ENCODE measurements at places on chromosomes 7 and 10. TPM values are rescaled to one million over a fixed set of nuclear protein-coding genes. Genes with fewer than 3 reads are reported as not detected.

- DNase-seq, result no peak
Measured at GRCh38 chr7:150800581-150801241, at the start of gene TMEM176A. TMEM176A (plus strand) TSS chr7:150800769; CDS start chr7:150801551, 782 bp downstream.

- DNase-seq, result no peak
Measured at GRCh38 chr7:70719125-70719524, 412.8 kb upstream of the GALNT17 start.

The ZNF804B gene
- total RNA-seq, result not detected

GRCh38 chr7:139813151-139813550, 15.9 kb upstream of the TBXAS1 start:
- no peak for DNase-seq

All from bronchial epithelial cell (primary cell).